ENCODE measurements at places on chromosomes 3 and 15.

DNA sequence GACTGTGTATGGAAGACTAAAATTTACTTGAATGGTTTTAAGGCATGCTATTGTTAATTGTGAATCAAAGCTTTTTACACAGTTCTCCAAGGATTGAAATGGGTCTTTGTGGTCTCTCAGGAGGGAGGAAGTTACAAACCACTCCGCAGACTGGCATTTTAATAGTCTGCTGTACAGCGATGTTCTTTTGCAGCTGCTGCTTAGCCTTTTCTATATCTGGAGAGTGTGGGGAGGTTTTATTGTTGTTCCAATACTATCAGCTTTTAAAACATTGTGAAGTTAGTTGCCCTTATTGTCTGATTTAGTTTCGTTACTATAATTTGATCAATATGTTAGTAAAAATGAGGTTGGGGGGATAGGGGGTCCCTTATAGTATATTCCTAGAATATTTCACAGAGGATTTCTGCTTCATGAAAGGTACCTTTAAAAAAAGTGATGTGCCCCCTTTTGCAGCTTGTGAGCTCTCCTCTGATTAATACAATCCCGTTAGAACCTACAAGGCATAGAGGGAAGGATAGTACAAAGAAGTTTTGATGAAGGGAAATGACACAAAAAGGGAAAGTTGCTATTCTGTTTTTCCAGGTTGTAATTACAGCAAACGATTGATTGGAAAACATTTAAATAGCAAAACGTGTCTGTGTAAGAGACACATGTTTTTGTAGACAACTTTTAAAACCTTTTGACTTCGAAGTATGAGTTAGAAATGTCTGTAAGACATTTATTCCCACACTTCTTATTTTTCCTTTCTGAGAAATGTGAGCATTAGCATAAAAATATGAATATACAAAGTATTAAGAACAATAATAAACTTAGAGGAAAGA lies 158.3 kb upstream of the CGNL1 start:
- no peaks in the 10 kb centered on the region for H3K36me3 ChIP-seq
- H3K27ac ChIP-seq: peak overlapping the region; percentile 69
- peak overlapping the region; percentile 68 for H3K4me3 ChIP-seq
- peak; percentile 29 for DNase-seq
- peaks cover 13% of the 10 kb centered on the region for H3K4me1 ChIP-seq

GRCh38 chr3:20012164-20012563 lies at the start of gene PP2D1:
Gene PP2D1, minus strand, starts transcription at chr3:20012264. Its CDS starts 192 bp downstream, at chr3:20012072.
- no peak within 1 kb of the TSS for H3K4me3 ChIP-seq
- DNase-seq: no peak
- H3K27ac ChIP-seq: no peak within 1 kb of the TSS
- no peaks in the 10 kb centered on the region for H3K4me1 ChIP-seq

GRCh38 chr3:12944413-12944812 lies 103.0 kb upstream of the RPL32 start:
- no peak overlapping the region for H3K27ac ChIP-seq
- H3K4me1 ChIP-seq: peaks cover 9% of the 10 kb centered on the region
- DNase-seq: no peak
- peaks cover 2% of the 10 kb centered on the region for H3K36me3 ChIP-seq

GRCh38 chr3:128343287-128344051 lies 123.2 kb downstream of the DNAJB8 start:
- H3K27ac ChIP-seq: no peak overlapping the region
- peak; percentile 63 for DNase-seq
- no peaks in the 10 kb centered on the region for H3K27me3 ChIP-seq
- H3K4me3 ChIP-seq: no peak overlapping the region
- peaks cover 3% of the 10 kb centered on the region for H3K36me3 ChIP-seq

- no peaks in the 10 kb centered on the region for H3K27me3 ChIP-seq
- H3K4me3 ChIP-seq: no peak overlapping the region
- DNase-seq: peak; percentile 18
- no peak overlapping the region for H3K27ac ChIP-seq
- no peaks in the 10 kb centered on the region for H3K36me3 ChIP-seq
- no peaks in the 10 kb centered on the region for H3K4me1 ChIP-seq
Observed at GRCh38 chr3:77328690-77329089, 288.8 kb downstream of the ROBO2 start.

DNA sequence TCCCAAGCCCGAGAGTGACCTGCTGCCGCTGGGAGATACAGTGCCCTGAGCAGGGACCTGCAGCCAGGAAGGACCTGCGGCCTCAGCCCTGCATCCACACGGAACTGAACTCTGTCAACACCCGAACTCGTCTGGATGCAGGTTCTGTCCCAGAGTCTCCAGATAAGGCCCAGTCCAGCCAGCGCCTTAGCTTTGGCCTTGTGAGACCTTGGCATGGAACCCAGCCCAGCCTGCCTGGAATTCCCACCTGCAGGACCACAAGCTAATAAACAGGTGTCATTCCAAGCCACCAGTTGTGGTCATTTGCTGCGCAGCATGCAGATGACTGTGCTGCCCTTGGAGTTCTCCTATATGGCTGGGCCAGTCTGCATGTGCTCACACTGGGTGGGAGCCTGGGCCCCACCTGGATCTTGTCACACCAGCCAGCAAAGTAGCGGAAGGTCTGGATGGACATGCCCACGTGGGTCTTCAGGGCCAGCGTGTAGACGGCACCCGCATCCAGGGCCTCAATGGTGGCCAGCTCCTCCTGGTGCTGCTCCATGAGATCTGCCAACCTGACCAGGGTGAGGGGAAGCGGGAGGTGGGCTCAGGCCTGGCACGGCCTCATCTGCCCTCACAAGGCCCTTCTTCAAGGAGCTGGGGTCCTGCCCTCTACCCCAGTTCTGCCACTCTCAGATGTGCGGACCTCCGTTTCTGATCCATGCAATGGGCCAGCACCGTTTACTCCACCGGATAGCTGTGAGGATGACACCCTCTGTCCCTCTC lies 47.2 kb upstream of the SLC41A3 start:
- no peak overlapping the region for H3K4me3 ChIP-seq
- no peaks in the 10 kb centered on the region for H3K27me3 ChIP-seq
- H3K36me3 ChIP-seq: no peaks in the 10 kb centered on the region
- H3K4me1 ChIP-seq: no peaks in the 10 kb centered on the region

DNA sequence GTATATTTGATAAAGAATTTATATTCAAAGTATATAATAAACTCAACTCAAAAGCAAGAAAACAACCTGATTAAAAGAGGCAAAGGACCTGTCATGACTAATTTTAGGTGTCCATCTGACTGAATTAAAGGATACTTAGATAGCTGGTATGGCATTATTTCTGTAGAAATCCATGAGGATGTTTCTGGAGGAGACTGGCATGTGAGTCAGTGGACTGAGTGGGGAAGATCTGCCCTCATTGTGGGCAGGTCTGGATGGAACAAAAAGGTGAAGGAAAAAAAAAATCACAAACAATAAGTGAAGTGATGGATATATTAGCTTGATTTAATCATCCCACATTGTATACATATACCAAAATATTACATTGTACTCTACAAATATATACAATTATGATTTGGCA lies 16.6 kb downstream of the ANKRD28 start:
- no peaks in the 10 kb centered on the region for H3K4me1 ChIP-seq
- H3K27me3 ChIP-seq: no peaks in the 10 kb centered on the region
- no peak for DNase-seq
- no peak overlapping the region for H3K4me3 ChIP-seq
- no peaks in the 10 kb centered on the region for H3K36me3 ChIP-seq

DNA sequence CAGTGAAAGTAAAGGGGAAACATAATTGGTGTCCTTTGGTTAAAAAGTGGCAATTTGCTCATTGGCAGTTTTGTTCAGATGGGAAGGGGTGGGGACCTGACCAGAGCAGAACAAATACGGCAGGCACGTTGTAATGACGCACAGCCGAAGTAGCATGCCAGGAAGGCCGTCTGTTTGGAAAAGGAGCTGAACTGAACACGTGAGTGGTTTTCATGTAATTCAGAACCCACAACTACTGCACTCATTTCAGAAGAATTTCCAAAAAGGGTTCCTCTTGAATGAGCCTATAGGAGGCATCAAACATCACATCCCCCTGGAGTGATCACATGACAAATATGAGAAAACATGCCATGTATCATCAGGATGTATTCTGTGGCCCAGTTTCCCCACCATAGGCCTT lies 42.9 kb upstream of the LMCD1 start:
- peak overlapping the region; percentile 89 for H3K27ac ChIP-seq
- H3K4me1 ChIP-seq: peaks cover 25% of the 10 kb centered on the region
- no peak overlapping the region for H3K4me3 ChIP-seq
- peak; percentile 87 for DNase-seq
- no peaks in the 10 kb centered on the region for H3K27me3 ChIP-seq

DNA sequence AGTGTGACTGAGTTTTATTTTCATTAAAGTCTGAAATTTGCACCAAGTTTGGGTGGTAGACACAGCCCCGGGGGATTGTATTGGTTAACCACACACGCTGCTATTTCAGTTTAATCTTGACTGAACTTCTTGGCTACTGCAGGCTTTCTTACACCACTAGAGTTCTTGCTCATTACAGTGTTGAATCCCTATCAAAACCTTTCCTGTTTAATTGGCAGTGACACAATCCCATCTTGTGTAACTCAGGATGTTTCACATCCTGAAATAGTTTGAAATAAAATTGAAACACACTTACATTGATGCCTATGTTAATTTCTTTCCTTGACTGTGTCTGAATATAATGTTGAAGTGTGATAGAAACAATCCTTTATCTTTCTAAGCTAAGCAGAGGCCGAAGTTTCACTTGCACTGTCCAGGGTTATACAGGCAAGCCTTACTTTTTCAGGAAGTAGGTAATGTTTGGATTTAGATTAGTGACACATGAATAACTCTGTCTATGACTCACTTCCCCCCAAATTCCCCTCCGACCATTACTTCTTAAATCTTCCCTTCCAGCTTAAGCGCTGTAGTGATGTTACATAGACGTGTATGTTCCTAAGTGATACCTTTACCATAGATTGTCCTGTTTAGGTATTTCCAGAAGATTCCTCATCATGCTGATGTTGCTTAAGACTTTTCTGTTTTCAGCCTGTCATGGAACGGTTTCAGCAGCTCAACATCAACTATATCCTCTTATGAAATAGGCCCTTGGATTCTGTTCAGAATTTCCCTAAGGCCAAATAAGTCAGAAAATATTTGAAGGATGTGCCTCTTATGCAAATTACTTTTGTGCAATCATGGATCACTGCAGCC lies 16.8 kb downstream of the ATG7 start:
- peak; percentile 95 for DNase-seq
- H3K4me3 ChIP-seq: peak overlapping the region; percentile 31
- no peaks in the 10 kb centered on the region for H3K36me3 ChIP-seq
- H3K27me3 ChIP-seq: no peaks in the 10 kb centered on the region

DNA sequence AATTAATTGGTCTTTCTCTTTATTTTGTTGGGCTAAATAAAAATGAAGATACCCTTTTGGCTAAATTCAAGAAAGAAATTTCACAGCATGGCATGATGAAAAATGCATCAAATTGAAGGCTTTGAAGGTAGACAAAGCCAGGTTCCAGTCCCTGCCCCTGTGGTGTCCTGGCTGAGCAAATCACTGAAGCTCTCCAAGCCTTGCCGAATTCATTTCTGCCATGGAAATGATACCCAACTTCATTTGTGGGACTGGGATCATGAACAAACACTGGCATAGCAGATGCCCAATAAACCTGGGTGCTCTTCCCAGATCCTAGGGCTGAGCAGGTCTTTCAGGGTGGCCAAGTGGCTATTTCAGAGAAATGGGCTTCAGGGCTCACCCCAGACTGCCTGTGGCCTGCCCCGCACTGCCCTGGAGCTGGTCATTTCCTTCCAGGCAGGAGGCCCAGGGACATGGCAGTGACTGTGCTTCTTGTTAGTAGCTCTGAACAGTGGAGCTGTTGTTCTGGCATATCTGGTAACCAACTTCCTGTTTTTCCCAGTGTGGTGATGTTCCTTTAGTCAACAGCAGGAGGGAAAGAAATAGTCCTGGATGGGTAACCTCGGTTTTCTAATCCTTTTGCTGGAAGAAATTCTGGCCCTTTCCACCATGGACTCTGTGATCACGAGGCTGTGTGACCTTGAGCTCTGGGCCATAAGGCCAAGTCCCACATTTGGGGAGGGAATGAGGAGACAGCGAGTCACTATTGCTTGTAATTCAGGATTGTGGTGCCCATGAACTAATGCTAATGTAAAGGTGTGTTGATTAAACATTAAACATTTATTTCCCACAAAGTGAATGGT lies 47.6 kb downstream of the CTDSPL start:
- DNase-seq: no peak
- no peak overlapping the region for H3K4me3 ChIP-seq
- H3K27me3 ChIP-seq: no peaks in the 10 kb centered on the region
- H3K4me1 ChIP-seq: peaks cover 17% of the 10 kb centered on the region
- H3K27ac ChIP-seq: no peak overlapping the region

DNA sequence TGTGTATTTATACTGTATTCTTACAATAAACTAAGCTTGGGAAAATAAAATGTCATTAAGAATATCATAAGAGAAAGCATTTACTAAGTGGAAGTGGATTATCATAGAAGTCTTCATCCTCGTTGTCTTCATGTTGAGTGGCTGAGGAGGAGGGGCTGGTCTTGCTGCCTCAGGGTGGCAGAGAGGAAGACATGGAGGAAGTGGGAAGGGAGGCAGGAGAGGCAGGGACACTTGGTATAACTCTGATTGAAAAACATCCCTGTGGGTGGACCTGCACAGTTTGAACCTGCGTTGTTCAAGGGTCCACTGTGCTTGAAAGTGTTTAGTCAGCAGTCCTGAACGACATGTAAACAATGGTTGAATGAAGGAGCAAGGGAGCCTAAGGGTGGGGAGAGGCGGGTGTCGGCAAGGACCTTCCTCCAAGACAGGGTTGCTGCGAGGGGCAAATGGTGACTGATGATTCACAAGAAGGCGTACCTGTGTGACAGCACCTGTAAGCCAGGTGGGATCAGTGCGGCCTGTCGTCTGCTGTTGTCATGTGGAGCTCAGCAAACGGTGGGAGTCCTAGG lies 103.8 kb upstream of the KLF13 start:
- H3K4me1 ChIP-seq: peaks cover 6% of the 10 kb centered on the region
- no peak overlapping the region for H3K4me3 ChIP-seq
- no peaks in the 10 kb centered on the region for H3K36me3 ChIP-seq
- H3K27me3 ChIP-seq: no peaks in the 10 kb centered on the region

DNA sequence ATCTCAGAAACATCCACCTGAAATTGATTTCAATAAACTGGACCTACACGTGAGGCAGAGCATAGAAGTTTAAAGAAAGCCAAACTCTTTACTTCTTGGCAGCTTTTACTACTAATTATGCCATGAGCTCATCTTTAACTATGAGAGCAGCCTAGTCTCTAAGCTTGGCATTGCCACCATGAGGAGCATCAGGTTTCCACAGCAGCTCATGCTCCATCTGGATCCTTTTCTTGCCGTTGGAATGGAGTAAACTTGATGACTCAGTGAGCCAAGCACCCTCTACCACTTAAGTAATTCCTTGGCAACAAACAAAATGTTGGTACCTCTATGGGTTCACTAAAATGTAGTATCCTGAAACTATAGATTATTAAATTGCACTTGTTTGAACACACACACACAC lies 583.2 kb downstream of the EPHA3 start:
- no peak overlapping the region for H3K4me3 ChIP-seq
- no peaks in the 10 kb centered on the region for H3K36me3 ChIP-seq
- no peaks in the 10 kb centered on the region for H3K27me3 ChIP-seq
- H3K27ac ChIP-seq: no peak overlapping the region
- no peaks in the 10 kb centered on the region for H3K4me1 ChIP-seq

- no peak overlapping the region for H3K4me3 ChIP-seq
- H3K27ac ChIP-seq: no peak overlapping the region
- no peaks in the 10 kb centered on the region for H3K4me1 ChIP-seq
- peak; percentile 65 for DNase-seq
- H3K36me3 ChIP-seq: no peaks in the 10 kb centered on the region
Observed at GRCh38 chr3:65130782-65131181, 443.0 kb upstream of the ADAMTS9 start.

GRCh38 chr3:122679882-122680474 lies 661 bp upstream of the PARP14 start:
- peaks cover 12% of the 10 kb centered on the region for H3K4me1 ChIP-seq
- H3K36me3 ChIP-seq: no peaks in the 10 kb centered on the region
- H3K27me3 ChIP-seq: no peaks in the 10 kb centered on the region
- peak overlapping the region; percentile 82 for H3K4me3 ChIP-seq
- H3K27ac ChIP-seq: peak overlapping the region; percentile 74

All from fibroblast of lung (primary cell).